Activated T-cell treated with anti-CD3 and anti-CD28 coated beads, Interleukin-2, amount 50 U/mL, for 72 hours (primary cell): ENCODE measurements at places on chromosomes 11 and 22. TPM values are rescaled to one million over a fixed set of nuclear protein-coding genes. Genes with fewer than 3 reads are reported as not detected.
A peak's percentile ranks its signal among the peaks of the same experiment; 100 is the strongest.

Gene OVCH2
- not detected for total RNA-seq

Gene FAM181B
- not detected for total RNA-seq

Gene TRPM5
- total RNA-seq: 0.07 TPM

Gene RAB36
- 0.19 TPM for total RNA-seq

Gene APOL1
- 32.7 TPM for total RNA-seq

Gene ATG2A
- total RNA-seq: 27.0 TPM

Gene LRRC4C
- total RNA-seq: not detected

Gene RRAS2
- total RNA-seq: 64.2 TPM

Gene GGTLC3
- not detected for total RNA-seq

Gene SAA1
- total RNA-seq: not detected

DNA sequence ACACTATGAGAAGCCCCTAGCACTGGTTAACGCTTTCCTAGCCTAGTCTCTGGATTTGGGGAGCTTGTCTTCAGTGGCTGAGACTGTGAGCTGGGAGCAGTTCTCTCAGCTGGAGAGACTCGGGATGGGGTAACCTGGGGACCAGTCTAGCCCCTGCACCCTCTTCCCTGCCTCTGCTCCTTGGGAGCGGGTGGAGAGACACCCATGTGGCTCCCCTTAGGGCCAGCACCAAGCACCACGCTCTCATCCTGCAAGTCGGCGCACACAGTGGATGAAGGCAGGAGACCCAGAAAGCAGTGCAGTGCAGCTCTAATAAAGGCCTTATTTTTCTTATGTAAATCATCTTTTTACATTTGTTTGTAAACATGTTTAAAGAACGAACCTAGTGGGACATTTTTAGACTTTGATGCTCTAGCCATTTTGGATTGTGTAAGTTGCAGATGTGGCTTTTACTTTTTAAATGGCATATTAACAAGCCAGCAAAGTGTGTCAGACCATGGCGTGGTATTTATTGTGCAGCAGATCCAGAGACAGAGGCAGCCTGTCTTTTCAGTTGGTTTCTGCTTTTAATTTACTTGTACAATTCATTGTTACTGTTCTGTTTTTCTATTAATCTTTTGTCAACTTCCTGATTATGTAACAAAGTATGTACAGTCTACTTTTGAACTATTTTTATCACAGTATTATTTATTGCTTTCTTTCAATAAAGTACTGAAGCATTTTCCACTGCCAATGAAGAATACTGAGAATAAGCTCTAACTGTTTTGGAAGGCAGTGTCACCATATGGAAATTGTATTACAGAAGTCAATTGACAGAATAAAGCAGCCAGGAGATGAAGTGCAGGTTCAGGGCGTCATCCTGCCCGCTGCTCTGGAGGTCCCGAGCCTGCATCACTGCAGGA lies 14.4 kb upstream of the CTTN start:
- no peak for DNase-seq

DNA sequence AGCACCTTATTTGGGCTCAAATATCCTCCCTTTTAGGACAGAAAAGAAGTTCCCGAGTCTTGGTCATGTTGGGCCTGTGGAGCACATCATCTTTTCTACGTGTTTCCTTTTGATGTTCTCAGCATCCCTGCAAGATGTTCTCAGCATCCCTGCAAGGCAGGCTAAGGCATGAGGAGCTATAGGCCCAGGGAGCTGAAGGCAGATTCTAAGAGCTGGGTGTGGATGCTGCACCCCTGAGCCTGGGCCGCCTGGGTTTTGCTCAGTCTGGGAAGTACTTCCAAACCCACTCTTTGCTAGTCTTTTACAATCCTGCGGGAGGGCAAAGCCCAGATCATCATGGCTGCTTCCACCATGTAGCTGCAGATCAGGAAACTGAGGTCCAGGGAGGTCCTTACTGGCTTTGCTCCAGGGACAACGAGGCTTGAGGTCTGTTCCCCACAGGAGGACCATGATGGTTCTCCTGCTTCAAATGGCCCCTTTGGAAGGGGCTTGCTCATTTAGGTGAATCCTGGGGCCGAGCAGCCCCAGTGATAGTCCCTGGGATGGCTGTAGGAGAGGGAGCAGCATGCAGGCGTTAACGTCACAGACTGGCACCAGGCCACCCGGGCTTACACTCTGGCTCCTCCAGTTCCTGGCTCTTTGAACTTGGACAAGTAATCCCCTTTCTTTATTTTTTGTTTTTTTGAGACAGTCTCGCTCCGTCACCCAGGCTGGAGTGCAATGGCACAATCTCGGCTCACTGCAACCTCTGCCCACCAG lies 10.6 kb downstream of the LRRC75B start:
- no peak for DNase-seq

DNA sequence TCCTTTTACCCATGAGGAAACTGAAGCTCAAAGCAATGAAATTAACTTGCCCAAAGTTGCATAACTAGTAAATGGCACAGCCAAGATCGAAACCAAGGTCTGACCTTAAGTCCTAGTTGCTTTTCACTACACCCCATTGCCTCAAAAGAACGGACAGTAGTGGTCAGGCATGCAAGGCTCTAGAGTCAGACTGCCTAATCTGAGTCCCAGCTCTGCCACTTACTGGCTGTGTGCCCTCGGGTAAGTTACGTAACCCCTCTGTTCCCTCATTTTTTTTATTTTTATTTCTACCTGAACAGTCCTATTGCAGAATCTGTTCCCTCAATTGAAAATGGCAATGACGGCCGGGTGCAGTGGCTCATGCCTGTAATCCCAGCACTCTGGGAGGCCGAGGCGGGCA lies 9.6 kb downstream of the CYB561A3 start:
- DNase-seq: no peak

- no peak for DNase-seq
Observed at GRCh38 chr11:127875131-127875530, 712.2 kb downstream of the ETS1 start.

DNA sequence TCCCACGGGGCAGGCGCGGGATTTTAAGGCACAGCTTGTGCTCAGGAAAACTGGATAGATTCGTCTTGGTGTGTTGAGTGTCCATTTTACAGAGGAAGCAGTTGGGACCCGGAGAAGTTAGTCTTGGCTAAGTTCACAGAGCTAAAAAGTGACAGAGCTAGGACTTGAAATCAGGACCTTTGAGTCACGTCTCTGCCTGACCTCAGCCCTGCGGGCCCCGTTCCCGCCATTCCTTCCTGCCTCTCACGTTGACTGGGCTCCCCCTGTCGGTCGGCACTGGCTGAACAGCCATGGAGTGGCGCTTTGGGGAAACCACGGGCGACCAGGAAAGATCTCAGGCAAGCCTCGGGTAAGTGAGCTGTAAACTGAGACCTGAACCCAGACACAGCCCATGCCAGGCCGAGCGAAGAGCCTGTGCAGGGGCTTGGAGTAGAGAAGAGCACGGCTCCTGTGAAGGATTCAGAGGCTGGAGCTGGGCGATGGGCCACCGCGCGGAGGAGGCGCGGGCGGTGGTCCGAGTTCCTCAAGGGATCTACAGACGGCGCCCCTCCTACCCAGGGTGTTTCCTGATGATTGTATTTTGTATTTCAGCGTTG lies 54.1 kb downstream of the WNT11 start:
- DNase-seq: peak; percentile 92

DNA sequence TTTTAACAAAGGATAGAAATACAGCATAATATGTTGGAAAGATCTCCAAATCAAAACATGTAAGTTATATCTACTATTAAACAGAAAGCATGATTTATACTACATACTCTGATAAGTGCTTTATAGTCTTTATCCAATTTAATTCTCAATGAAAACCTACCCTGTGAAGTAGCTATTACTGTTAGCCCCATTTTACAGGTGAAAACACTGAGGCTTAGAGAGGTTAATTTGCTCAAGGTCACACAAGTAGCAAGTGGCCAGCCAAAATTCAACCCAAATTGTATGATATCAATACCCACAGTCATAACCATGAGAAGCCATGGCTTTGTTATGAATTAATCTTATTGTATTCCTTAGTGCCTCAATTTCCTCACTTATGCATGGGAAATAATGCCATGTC lies 675 bp upstream of the OR5AN1 start:
- no peak for DNase-seq

DNA sequence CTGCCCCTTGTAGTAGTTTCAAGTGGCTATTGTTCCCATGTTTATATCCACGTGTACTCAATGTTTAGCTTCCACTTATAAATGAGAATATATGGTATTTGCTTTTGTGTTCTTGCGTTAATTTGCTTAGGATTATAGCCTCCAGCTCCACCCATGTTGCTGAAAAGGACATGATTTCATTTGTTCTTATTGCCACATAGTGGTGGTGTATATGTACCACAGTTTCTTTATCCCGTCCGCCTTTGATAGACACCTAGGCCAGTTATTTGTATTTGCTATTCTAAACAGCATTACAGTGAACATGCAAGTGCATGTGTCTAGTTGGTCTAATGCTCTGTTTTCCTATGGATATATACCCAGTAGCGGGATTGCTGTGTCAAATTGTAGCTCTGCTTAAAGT lies 6.8 kb downstream of the OR51B2 start:
- no peak for DNase-seq

DNA sequence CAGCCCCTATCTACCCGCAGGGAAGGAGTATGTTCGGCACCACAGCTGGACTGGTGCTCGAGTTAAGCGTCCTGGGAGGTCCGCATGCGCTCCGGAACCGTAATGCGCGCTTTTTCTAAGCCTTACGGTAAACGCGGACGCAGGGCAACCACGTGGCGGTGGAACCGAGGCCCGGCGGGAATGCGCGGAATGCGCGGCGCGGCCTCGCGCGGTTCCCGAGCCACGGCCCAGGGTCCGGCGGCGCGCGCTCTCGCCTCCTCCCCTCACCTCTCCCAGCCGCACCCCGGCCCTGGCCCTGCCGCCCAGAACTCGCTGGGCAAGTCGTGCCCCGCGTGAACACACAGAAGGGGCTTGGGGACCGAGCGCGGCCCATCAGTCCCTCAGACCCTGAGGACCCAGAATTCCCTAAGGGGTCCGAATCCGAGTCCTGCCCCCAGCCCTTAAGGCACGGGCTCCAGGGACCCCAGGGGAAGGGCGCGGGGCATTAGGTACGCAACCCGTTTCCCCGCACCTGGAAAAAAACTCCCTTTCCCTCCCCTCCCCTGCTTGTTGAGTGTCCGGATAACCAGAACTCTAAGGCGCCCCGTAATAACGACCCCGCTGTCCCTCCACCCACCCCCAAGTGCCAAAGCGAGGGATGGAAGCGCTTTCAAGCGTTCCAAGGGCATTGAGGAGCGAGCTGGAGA lies 4.3 kb upstream of the CCND1 start:
- DNase-seq: no peak

DNA sequence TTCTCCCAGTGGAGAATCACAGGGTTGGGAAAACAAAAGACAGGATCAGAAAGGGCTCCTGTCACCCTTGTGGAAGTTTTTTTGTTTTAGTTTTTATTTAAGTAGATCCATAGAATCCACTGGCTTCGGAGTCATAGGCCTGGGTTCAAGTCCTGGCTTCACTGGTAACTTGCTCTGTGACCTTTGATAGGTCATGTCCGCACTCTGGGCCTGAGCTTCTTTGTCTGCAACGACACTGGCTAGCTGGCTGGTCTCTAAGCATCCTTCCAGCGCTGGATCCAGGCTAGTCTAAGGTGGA lies 1.4 kb downstream of the ZFTA start:
- no peak for DNase-seq

GRCh38 chr11:90916706-90917105 lies 693.9 kb upstream of the CHORDC1 start:
- no peak for DNase-seq

DNA sequence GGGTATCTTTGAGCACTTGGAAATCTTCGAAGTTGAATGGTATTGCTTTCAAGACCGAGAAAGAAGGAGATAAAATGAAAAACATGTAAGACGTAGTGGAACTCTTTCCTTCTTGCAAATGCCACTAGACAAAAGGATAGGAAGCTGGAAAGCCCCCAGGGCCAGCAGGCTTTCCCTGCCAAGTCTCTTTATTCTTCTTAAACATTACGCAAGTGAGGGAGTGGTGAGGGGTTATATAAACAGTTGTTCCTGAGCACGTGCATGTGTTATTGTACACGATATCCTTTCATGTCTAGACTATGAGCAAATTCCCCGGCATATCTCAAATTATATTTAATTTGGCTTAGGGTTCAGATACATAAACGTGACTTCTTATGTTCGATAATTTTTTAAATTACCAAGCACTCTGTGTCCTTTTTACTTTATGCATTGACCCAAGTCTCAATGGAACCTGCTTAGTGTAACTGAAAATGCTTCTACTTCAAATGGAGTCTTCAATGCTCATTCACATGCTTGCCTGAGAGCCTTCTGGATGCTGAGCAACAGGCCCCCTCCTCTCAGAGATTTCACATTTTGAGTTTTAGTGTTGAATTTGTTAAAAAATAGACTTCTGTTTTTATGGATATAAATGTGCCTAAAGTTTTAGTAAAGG lies 59.0 kb downstream of the PPP2R1B start:
- no peak for DNase-seq

GRCh38 chr11:128714123-128714522 lies 20.3 kb downstream of the FLI1 start:
- no peak for DNase-seq

GRCh38 chr11:69186316-69187260 lies 30.9 kb downstream of the SMIM38 start:
- DNase-seq: no peak
